NCI-H345 (cell line): ENCODE measurements at places on chromosomes 13 and 19.

DNA sequence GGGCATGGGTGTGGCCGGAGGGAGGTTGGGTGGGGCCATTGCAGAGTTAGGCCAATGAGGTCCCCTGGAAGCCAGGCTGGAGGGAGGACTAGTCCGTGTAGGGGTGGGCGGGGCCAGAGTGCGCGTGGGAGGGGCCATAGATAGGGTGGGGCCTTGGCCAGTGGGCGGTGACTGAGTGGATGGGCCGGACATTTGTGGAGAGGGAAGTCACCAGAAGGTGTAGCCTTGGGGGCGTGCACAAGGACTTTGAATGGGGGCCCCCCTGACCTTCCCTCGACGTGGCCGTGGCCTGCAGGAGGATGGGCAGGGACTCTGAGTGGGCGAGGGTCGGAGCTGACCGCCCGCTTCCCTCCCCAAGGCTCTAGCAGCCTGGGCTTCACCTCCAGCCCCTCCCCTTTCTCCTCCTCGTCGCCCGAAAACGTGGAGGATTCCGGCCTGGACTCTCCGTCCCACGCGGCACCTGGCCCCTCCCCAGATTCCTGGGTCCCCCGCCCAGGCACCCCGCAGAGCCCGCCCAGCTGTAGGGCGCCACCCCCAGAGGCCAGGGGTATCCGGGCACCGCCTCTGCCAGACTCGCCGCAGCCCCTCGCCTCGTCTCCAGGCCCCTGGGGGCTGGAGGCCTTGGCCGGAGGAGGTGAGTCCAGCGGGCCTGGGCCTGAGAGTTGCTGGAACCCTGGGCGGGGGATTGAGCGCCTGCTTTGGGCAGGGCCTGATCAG is 16.5 kb upstream of the B3GNT3 start:
- no peak for DNase-seq

- DNase-seq = no peak
Measured at GRCh38 chr13:112747256-112747655, 57.4 kb downstream of the ATP11A start.

DNA sequence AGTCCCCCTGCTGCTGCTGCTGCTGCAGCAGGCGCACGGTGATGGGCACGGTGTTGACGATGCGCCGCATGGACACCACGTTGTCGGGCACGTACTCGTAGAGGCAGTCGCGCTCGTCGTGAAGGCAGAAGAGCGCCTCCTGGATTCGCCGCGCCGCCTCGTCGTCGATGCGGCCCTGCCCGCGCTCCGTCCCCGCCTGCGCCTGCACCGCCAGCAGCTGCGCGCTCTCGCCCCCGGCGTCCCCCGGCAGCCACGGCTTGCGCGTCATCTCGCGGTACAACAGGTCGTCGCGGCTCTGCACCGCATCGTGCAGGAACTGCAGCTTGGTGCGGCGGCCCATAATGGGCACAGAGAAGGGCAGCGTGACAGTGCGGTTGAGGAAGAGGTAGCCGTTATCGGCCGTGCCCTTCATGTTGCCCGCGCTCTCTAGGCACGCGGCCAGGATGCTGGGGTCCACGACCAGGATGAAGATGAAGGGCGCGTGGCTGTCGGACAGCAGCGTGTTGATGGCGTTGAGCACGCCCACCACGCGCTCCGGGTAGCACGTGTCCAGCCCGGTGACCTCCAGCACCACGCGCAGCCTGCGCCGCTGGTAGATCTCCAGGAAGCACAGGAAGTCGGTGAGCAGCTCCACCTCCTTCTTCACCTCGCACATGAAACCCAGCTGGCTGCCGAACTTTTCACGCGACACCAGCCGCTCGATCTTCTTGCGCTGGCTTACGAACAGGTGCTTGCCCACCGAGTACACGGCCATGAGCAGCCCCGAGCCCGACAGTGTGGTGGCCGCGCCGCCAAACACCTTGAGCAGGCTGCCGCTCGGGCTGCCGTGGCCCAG is 8.1 kb downstream of the NKPD1 start:
- peak; percentile 26 for DNase-seq

DNA sequence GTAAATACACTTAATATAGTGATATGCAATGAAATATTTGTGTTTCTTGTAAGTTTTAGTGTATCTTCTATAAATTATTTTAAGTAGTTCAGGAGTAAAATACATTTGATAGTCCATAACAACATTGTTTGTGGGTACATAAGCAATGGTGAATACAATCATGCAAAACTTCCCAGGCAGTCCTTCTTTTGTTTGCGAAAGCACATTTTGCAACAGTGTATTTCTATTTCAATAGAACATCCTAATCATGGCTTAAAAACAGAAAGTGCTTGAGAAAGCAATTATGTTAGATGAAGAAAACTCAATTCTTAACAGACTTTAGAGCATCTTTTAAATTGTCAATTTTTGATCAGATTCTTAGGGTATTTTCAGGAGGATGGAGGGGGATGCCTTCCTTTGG is 155.6 kb downstream of the POSTN start:
- no peak for DNase-seq

DNA sequence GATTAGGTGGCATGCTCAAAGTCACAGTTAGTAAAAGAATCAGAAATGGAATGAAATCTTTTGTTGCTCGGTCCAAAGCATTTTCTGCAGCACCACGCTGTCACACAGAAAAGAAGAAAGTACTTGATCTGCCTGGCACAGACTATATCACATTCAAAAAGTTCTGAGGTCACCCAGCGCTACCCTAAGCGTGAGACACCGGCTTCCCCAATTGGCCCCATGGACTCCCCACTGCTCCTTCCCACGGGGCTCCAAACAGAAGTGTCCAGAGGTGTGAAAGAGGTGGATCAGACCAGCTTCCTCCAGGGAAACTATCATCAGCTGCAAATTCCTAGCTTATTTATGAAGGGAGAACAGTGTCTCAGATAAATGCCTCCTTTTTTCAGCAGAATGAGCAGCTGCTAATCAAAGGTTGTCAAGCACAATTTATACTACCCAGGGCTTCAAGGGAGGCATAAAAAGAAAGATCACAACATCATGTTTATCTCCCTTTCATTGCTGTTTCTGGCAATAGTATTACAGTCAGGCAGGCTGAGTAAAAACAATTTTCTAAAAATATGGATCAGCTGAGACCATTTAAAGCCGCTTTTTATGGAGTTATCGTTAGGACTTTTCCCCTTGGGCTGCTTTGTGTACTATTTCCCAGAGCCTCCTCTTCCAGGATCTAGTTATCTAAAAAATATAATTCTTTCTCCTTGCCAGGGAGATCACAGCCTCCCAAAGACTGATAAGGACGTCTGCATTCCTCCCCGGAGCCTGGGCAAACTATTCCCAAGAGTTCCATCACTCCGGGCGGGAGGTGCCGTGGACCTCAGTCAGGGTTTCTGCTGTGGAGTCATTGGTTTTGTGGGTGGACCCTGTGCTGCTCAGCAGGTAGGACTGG is 208.0 kb downstream of the LHFPL6 start:
- no peak for DNase-seq

GRCh38 chr19:40228346-40228745 is 1.9 kb upstream of the CCNP start:
- DNase-seq = no peak

- no peak for DNase-seq
Measured at GRCh38 chr19:49946415-49946814, 14.6 kb downstream of the SIGLEC11 start.

DNA sequence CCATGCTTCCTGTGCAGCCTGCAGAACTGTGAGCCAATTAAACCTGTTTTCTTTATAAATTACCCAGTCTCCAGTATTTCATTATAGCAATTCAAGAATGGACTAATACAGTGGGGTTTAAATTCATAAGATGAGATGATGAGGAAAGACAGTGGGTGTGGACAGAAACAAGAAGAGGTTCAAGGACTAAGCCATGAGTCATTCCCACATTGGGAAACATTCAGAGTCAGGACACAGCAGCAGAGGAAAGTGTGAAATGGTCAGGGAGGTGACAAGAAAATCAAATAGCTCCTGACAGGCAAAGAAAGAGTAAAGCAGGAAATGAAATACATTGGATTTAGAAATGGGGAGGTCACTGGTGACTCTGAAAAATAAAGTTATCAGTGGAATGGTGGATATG is 9.1 kb downstream of the ZNF841 start:
- DNase-seq = no peak

DNA sequence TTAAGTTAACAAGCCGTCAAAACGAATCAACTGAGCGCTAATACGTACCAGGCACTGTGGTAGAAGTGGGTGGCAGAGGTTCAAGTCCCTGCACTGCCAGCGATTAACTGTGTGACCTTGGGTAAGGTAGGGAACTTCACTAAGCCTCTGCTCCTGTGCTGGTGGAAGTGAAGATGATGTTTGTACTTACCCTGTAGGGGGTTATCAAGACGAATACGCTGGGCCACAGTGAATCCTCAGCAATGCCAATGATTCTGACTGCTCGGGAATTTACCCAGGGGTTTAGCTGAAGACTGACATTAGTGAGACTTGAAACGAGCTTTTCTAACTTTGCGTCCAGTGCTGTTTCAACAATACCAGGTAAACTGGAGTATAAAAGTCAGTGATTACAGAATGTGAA is 305.3 kb downstream of the FGF9 start:
- DNase-seq = no peak

DNA sequence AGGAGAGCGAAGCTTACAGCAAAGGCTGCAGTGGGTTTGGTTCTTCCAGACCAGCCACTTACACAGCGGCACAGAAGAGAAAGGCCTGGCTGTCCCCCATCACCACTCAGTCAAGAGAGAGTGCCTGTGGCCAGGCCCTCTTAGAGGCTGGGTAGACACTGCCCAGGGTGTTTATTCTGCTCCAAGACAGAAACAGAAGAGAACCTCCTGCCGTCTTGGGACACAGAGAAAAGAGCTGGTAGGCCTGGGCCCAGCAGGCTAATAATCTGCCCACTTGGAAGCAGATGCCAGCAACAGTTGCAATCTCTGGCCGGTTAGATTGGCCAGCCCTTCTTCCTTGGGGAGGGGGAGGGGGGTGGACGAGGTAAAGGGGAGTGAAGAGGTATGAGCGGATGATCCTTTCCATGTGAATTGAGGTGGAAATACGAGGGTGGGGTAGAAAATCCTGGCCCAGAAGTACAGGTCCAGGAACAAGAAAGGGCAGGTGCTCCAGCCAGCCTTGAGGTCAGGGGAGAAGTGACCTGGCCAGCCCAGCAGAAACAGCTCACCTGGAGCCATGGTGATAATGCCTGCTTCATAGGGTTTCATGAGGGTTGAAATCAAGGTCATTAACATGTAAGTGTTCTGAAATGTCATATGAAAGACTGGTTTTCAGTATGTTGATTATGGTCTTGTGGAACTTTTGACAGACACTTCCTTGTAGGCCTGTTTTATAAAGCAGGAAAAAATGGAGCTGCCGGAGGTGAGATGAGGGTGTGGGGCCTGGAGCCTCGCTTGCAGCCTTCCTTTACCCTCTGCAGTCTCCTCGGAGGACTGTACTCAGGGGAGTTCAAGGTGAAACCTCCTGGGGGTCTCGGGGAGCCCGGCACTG is 116.9 kb downstream of the SIPA1L3 start:
- DNase-seq = no peak

DNA sequence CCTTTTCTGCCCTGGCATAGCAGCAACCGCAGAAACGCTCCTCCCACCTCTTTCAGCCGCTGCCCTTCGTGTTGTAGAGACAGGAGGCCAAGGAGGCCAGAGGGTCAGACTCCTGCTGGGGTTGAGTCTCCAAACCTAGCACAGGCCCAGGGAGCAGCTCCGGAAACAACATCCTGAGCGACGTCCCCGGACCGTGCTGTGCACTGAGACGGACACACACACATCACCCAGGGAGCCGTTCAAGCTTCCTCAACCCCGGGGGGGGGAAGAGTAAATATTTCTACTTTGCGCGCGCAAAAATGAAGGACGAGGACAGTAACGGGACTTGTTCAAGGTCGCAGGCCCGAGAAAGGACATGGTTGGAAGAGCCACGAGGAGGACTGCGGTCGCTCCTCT is 657 bp downstream of the ZNF550 start:
- no peak for DNase-seq

- peak; percentile 53 for DNase-seq
Measured at GRCh38 chr13:95300625-95301182, 547 bp downstream of the ABCC4 start.
